Stimulated activated CD8-positive, alpha-beta memory T cell treated with anti-CD3 and anti-CD28 coated beads, Interleukin-4, amount 100 ng/mL, for 1 hour (primary cell): ENCODE measurements at places on chromosomes 1 and 21.

- DNase-seq, result no peak
Observed at GRCh38 chr1:6907676-6908434, 122.6 kb downstream of the CAMTA1 start.

DNA sequence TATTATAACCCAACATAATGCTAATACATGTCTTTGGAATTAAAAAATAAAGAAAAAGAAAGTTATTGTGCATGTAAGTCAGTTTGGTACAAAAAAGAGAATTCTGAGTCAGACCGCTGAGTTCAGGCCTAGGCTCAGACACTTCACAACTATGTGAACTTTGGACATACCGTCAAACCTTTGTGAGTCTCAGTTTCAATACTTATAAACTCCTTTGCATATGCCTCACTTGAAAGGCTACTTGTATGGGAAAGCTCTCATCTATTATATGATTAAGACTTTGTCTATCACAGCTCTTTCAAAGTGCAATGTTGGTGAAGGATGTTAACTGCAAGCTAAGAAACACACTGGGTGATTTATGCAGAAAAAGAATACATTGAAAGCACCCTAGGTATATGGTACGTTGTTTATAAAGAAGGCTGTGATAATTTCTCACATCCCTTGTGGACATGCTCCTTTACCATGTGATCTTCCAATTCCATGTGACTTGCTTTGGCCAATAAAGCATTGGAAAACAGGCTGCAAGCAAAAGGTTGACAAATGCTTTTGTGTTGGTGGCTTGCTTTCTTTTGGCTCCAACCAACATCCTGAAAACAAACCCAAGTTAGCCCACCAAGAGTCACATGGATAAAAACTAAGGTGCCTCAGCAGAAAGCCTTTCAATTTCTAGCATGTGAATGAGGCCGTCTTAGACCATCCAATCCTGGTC lies 49.6 kb downstream of the INTS7 start:
- DNase-seq, result no peak

DNA sequence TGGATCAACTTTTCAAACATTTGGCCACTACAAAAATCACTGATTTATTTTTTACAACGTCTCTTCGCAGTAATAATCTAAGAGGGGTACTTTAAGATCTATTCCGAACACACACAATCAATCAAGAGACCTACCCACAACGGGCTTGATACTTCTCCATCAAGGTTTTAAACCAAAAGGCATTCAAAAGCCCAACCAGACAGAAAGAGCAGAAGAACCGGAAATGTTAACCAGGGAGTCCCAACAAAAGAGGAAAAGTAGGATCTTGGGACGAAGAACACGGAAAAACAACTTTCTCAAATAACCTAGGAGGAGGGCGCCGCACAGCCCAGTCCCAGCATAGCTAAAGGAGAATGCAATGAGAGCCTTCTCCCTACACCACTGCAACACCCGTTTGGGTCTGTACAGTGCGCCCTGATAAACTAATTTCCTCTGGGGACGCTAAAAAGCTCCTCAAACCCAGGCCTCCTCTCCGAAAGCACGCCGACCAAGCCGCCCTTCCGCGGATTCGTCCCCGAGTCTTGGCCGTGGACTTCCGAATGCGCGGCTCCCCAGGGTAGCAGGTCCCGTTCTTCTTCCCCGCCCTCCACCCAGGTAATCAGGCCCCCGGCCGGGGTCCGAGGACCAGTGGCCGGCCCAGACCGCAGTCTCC lies 623 bp downstream of the RPL22 start:
- no peak for DNase-seq

DNA sequence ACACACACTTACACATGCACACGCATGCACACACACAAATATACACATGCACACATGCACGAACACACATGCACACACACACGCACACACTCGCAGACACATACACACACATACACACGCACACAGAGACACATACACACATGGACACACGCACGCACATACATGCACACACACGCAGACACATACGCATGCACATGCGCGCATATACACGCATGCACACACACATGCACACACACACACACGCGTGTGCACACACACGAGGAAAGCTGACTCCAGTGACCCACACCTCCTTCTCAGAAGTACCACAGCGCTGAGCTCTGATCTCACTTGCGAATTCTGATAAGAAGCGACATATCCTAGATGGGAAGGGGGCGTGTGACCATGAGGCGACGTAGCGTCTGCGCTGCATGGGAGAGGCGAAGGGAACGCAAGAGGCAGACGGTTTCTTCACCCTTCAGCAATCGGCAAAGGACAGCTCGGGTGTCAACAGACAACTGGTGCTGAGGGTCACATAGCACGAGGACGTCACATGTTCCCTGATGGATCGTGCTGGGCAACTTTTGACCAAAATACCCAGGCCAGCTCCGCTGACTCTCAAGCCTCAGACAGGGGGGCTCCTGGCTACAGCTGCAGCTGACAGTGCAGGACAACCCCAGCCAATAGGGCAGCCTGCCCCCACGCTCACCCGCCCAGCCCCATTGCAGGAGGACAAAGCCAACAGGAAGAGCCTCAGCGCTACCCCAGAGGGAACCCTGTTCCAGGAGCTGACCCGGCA lies 16.0 kb upstream of the PDE9A start:
- no peak for DNase-seq

DNA sequence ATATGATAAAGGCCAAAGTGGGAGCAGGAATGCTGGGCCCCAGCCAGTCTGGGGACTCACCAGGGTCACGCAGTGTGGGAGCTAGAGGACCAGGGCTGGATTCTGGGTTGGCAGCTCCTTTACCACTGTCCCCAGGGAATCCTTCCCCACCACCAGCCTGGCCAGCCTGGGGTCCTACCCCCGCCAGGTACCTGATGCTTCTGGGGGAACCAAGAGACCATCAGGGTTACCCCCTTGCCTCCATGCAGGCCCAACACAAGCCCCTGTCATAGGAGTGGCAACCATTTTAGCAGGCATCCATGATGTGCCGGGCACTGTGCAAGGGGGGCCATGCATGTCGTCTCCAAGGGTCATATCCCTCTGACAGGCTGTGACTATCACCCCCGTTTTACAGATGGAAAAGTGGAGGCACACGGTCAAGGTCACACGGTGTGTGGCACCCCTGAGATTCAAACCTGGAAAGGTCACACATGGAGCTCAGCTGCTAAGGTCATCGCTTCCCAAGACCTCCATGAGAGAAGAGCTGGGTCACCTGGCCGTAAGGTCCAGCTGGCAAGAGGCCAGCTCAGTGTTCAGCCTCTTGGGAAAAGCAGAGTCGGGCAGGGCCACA lies 16.4 kb downstream of the RUNX3 start:
- DNase-seq, result no peak

- no peak for DNase-seq
Observed at GRCh38 chr1:6815726-6816125, 30.5 kb downstream of the CAMTA1 start.

- DNase-seq, result no peak
Observed at GRCh38 chr1:90911353-90911752, 110.5 kb downstream of the ZNF644 start.

DNA sequence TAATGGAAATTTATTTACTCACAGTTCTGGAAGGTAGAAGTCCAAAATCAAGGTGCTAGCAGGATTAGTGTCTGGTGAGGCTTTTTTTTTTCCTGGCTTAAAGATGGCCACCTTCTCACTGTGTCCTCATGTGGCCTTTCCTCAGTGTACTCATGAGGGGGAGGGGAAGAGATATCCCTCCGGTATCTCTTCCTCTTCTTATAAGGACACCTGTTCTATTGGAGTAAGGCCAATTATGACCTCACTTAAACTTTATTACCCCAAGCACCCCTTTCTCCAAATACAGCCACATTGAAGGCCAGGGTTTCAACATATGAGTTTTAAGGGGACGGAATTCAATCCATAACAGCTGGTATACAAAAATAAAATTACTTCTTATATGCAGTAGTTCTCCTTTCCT lies 203.7 kb upstream of the C1orf87 start:
- no peak for DNase-seq
